Activated CD4-positive, CD25-positive, alpha-beta regulatory T cell treated with anti-CD3 and anti-CD28 coated beads, Interleukin-2, amount 50 U/mL, for 24 hours (primary cell): ENCODE measurements at places on chromosomes 12 and 14.

- peak; percentile 44 for ATAC-seq
Observed at GRCh38 chr12:53006810-53007309, 604 bp downstream of the EIF4B start.

GRCh38 chr12:4914720-4915119 lies 5.0 kb downstream of the KCNA1 start:
- no peak for ATAC-seq

- no peak for ATAC-seq
Observed at GRCh38 chr14:65428691-65429090, 16.2 kb downstream of the FUT8 start.

DNA sequence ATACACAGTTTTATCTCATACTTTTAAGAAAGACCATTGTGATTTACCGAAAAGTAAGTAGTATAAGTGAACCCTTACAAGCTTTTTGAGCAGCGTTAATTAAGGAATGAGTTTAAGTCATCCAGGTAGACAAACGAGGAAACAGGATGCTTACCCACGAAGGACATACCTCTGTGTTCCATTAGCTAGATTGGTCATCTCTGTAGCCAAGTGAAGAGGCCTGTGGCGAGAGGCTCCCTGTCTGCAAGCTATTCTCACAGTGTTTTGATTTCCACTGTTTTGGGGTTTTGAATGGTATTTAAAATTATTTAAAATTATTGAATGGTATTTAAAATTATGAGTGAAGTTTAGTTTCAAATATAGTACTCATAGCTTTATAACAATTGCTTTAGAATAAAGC lies 342.1 kb upstream of the RGS6 start:
- no peak for ATAC-seq
